ENCODE measurements at places on chromosomes 1 and 21. TPM values are rescaled to one million over a fixed set of nuclear protein-coding genes. Genes with fewer than 3 reads are reported as not detected.
A peak's percentile ranks its signal among the peaks of the same experiment; 100 is the strongest.

GRCh38 chr1:109307274-109308021, 637 bp upstream of the MYBPHL start:
- no peak for DNase-seq

DNA sequence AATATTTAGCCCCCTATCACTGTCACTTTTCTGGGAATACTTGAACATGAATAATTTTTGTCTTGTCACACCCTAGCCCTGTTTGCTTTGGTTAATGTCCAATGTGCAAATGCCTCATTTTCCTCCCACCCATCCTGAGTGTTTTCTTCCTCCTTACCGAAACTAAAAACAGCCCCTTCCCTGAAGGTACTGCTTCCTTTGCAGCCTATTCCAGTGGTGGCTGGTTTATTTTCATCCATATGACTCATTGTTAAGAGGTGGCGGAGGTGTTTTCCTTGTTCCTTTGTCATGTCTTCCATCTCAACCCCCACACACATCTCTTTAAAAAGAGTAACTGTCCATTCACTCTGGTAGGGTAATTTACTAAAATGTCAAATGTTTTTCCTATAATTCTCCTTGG, 40.4 kb downstream of the CD55 start:
- no peak for DNase-seq

Gene SPATA46
- total RNA-seq: not detected

GRCh38 chr1:7405844-7406500, 365.1 kb upstream of the VAMP3 start:
- no peak for DNase-seq

Gene AADACL3
- total RNA-seq: not detected

DNA sequence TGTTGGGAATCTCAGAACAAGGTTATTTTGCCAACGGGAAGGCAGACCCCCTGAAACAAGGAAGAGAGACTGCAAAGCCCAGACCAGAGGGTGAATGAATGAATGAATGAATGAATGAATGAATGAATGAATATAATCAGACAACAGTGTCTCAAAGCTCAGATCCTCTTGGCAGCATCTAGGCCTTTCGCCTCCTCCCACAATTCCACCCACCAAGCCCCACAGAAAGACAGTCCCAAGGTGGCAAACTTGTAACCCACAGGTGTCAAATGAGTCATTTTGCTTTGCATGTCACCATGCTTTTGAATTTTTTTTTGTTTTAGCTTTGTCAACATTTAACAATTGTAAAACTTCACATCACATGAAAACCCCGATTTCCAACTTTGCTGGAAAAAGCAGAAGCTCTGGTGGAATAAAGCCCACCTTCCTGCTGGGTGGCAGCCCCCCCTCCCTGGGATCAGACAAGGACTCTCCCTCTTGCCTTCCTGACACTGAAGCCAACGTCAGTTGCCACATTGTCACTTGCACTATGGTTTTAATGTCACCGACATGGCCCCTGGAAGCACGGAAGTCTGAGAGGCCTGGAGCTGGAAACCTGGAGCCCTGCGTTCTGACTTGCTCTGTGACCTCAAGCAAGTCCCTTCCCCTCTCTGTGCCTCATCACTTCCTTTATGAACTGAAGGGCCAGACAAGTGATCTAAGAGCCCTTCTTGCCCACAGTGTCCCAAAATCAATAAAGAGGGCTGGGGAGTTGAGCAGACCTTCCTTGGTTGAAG, 134.6 kb upstream of the RUNX3 start:
- peak; percentile 56 for DNase-seq

GRCh38 chr1:35569936-35570335, 3.2 kb upstream of the TFAP2E start:
- DNase-seq: no peak

DNA sequence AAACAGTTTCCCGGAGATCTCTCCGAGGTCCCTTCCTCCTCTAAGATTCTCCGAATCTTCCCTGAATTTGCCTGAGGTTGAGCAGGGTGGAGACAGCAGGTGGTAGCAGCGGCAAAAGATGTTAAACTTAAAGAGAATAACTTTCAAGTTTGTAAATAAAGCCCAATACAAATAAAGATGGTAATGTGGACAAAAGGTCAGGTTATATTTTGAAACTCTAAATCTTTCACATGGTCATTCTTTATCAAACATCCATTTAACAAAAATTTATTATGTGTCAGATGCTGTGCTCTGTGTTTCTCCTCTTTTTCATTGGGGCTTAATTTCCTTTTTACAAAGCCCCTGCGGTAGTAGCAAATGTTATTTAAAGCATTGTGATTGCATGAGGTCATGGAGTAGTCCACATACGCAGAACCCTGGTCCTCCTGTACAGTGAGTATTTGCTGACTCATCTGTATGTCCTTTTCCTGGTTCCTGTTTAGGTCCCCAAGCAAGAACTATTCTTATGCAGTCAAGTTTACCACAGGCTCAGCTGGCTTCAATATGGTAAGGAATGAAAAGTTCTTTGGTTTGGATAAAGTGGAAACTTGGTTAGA, 119.2 kb downstream of the ITSN1 start:
- no peak for DNase-seq

GRCh38 chr21:26140164-26140579, 30.4 kb downstream of the APP start:
- DNase-seq: peak; percentile 82

Gene CTSS
- total RNA-seq: 89.2 TPM

DNA sequence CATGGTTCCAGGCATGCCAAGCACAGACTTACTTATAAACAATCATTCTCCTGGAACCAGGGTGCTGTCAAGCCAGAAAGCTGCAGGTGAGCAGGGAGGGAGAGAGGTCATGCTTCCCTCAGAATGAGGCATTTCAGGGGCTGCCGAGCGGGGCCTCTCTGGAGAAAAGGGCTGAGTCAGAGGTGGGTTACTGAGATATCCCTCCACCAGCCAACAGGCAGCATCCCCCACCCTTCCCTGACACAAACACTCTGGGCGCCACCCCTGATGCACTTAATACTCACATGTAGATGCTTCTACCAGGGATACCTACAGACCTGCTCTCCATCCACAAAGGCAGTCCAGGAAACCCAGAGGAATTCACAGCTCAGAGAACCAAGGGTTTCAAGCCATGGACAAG, 13.1 kb downstream of the STK40 start:
- DNase-seq: no peak

GRCh38 chr1:55363268-55363667, 148.1 kb upstream of the USP24 start:
- no peak for DNase-seq

Gene TMEM269
- not detected for total RNA-seq

DNA sequence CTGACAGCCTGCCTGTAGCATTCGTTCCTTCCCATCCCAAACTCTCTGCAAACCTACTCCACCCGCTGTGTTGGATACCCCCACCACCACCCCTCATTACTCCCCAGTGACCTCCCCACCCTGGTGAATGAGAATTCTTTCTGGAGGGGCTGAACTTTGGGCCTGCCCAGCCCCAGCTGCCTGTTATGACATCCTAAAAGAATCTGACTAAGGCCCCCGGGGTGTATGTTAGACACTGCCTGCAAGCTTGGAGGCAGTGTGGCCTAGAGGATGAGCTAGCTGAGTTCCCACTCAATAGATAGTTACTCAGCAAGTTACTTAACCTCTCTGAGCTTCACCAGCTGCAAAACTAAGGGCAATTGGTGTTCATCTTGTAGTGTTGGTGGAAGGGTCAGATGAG, 110.2 kb upstream of the FGGY start:
- no peak for DNase-seq

Gene MYOC
- 28.9 TPM for total RNA-seq

Gene ADORA3
- total RNA-seq: 10.3 TPM

Gene KCNT2
- total RNA-seq: 13.3 TPM

Gene CD53
- 59.2 TPM for total RNA-seq

Data from posterior vena cava (tissue), 2 donors.